ENCODE measurements at places on chromosomes 12 and 14.

DNA sequence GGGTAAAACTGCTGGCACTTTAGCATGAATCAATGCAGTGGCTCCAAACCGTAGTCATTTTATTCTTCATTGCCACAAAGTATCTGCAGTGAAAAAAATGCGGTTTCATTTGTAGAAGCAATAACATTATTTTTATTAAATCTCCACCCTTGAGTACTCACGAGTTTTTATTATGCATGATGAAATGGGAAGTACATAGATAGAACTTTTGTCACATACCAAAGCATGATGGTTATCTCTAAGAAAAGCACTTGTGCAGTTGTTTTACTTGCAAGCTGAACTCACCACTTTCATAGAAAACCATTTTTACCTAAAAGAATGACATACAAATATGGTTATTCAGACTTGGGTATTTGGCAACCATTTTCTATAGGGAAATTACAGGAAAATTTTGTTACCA lies 90.3 kb downstream of the PELI2 start:
- DNase-seq, result no peak

DNA sequence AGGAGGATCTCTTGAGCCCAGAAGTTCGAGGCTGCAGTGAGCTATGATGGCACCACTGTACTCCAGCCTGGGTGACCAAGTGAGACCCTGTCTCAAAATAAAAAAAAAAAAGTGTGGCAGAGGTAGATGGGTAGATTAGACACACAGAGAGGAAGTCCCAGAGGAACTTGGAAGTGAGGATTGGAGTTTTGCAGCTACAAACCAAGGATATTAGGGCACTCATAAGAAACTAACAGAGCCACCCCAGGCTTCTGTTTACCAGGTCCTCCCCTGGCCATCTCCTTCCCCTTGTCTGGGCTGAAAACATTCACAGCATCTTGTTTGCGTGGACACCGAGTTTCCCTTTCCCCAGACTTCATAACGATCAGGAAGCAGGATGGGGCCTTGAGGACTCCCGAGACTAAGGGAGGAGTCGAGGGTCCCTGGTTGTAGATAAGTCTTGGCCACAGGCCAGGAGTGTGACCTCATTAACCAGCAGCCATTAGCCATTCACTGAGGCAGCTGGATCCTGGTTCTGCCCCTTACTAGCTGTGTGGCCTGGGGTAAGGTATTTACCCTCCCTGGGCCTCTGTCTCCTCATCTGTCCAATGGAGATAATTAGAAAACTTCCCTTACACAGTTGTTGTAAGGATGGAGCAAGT lies 2.1 kb downstream of the MAP1LC3B2 start:
- no peak for DNase-seq

DNA sequence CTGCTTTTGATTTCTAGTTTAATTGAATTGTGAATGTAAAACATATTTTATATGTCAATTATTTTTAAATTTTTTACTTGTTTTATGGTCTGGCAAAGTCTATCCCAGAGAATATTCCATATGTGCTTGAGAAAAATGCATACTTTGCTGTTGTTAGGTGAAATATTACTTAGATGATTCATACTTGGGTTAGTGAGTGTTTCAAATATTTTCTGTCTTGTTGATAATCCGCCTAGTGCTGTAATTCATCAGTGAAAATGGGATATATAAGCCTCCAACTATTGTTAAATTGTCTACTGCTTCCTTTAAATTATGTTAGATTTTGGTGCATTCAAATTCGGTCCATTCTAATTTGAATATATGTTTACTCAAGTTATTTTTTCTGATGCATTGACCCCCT lies 395.5 kb downstream of the LRFN5 start:
- no peak for DNase-seq

- DNase-seq, result no peak
These were observed 266.3 kb downstream of the APAF1 start for GRCh38 chr12:98911396-98911795.

DNA sequence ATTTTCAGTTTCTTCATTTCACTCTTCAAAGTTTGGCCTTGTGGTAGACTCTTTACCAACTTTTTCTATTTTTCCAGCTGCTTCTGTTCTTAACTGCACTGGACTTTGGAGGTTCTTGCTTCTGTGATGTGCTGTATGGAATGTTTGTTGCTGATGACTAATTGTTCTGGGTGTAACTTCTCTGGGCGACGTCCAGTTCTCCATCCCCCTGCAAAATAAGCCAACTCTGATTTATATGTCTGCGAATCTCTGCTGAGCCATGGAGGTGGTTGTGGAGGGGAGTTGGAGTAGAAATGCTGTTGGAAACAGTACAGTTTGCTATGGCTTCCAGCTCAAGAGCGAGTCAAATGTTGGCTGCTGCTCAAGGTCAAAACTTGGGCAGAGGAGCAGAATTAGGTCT lies 113.9 kb upstream of the DYRK2 start:
- DNase-seq, result no peak

DNA sequence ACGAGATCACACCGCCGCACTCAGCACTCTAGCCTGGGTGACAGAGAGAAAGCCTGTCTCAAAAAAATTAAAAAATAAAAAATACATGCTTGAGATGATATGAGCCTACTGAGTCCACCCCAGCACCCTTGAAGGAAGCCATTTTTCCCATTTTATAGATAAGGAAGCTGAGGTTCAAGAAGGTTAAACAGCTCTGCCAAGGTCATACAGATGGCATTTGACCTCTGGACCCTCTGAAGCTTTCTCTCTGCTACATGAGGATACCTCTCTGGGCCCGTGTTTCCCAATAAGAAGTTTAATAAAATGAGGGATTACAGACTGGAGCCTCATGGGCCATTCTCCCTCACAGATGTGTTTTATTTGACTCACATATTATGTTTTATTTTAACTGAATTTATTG lies 53.9 kb upstream of the PNMA1 start:
- no peak for DNase-seq

GRCh38 chr12:100699209-100699608 lies 95.4 kb upstream of the ANO4 start:
- no peak for DNase-seq

DNA sequence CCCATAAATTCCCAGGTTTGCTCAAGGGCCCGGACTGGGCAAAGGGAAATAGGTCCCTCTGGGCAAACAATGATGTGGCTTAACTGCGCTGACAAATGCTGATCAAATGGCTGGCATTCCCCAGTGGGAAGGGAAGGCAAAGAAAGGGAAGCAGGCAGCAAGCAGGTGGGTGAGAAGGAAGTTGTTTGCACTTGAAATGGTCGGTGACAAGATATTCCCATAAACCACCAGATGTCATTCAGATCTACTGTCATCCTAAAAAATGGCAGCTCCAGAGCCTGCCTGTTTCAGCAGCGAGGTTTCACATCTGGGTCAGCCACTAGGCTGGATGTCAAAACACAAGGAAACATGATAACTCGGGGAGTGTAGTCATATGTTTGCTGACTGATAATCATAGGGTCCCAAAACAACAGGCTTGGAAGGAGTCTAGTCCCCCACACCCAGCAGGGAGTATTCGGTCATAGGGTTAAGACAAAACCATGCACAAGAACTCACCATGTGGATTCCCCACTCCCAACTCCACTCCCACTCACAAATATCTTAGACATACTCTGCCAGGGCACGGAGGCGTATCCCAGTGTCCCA lies 37.9 kb upstream of the MDM1 start:
- no peak for DNase-seq

DNA sequence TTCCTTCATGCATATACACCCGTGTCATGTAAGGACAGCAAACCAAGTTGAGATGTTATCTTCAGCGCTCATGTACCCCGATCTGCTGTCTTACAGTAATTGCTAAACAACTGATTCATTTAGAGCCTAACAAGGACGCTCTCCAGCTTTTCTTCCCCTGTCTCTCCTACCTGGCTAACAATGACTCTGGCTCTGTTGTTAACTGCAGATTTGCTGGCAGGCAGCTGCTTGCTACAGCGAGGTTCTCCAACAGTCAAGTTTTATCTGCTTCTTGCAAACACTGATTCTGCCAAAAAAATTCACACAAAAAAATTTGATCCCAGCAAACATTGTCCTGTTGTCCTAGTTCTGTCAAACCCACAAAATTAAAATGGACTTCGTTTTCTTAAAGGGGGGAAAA lies 101.6 kb downstream of the OTX2 start:
- no peak for DNase-seq

- no peak for DNase-seq
These were observed 224.1 kb downstream of the ASCL1 start for GRCh38 chr12:103181366-103182152.

- DNase-seq, result no peak
These were observed 89.5 kb downstream of the SOX5 start for GRCh38 chr12:23860019-23860418.

DNA sequence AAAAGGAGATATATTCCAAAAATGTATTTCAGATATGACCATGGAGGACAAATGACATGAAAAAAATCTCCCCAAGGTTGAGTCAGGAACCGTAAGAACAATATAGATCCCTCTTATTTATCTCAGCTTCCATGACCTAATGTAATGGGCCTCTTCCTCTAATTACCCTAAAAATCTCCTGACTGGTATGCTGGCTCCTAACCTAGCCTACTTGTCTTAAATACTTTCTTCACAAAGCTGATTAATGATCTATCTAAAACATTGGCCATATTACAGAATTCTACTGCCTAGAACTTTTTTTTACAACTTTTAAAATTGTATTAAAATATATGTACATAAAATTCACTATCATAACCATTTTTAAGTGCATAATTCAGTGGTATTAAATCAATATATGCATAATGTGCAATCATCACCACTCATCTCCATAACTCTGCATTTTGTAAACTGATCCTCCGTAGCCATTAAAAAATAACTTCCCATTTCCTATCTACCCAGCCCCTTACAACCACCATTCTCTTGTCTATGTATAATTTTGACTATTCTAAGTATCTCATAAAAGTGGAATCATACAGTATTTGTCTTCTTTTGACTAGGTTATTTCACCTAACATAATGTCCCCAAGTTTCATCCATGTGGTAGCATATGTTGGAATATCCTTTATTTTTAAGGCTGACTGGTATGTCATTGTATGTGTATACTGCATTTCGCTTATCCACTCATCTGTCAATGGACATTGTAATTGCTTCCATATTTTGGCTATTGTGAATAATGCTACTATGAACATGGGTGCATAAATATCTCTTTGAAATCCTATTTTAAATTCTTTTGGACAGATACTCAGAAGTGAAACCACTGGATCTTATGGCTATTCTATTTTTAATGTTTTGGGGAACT lies 464.6 kb downstream of the ADAMTS20 start:
- DNase-seq, result no peak

DNA sequence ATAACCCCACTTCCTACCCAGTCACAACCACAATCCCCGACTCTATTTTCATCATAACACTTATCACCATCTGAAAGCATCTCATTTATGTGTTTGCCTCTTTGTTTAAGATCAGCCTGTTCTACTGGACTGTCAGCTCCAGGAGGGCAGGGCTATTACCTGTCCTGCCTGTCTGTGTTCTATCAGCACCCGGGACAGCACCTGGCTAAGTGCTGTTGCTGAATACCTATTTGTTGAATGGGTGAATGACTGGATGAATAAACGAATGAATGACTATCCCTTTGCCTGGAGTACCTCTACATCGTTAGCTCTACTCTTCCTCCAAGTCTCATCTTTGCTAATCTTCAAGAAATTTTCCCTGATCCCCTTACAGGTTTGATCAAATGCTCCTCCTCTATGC lies 69.0 kb downstream of the WSCD2 start:
- DNase-seq, result peak; percentile 50

DNA sequence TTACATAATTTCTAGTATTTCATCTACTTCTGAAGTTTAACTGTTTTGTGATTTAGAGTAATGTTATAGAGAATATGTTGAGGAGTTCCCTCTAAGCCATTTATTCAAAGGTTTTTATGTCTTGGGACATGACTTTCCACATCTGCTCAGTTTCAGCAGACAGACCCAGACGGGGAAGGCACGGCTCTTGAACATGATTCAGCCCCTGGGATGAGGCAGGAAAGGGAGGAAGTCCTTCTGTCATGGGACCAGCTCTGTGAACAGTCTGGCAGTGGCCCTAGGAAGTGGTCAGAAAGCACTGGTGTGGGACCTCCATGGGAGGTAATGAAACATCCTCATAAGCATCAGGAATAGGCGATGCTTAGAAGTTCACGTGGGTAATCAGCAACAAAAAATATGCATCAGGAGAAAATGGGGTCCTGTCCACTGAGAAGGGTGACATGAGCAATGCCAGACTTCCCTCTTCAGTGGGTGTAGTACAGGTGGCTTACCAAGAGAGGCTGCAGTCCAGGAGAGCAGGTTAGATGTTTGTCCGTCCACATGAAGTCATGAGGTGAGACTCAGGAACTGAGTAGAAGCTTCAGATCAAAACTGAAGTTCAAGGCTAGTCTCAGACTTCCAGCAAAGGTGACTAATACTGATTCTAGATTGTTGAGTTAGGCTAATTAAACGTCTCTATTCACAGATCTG lies 248.5 kb downstream of the IPO8 start:
- DNase-seq, result no peak

GRCh38 chr12:95017482-95017881 lies 14.0 kb upstream of the NDUFA12 start:
- DNase-seq, result no peak

GRCh38 chr14:33065634-33066033 lies 127.0 kb downstream of the NPAS3 start:
- no peak for DNase-seq

DNA sequence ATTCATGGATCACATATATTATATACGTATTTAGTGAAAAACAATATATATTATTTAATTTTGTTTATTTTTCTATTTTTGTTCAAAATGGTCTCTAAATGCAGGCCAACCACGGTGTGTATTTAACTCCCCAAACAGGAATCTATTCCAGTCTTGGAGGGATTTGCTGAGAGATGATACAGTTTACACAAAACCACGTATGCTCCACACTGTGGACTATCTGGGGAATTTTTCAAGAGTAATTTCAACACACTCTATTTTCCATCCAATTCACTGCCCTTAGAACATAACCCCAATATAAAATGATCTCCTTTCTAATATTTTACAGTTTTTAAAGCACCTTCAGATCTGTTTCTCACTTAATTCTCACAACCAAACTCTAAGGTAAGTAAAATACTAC lies 15.3 kb downstream of the EML1 start:
- no peak for DNase-seq

- DNase-seq, result no peak
These were observed 83.3 kb upstream of the CSRP2 start for GRCh38 chr12:76962099-76962498.

- DNase-seq, result peak; percentile 84
These were observed 1089.1 kb downstream of the SLC6A15 start for GRCh38 chr12:83823386-83824045.

GRCh38 chr12:124337622-124338021 lies 42.7 kb downstream of the RFLNA start:
- DNase-seq, result no peak

DNA sequence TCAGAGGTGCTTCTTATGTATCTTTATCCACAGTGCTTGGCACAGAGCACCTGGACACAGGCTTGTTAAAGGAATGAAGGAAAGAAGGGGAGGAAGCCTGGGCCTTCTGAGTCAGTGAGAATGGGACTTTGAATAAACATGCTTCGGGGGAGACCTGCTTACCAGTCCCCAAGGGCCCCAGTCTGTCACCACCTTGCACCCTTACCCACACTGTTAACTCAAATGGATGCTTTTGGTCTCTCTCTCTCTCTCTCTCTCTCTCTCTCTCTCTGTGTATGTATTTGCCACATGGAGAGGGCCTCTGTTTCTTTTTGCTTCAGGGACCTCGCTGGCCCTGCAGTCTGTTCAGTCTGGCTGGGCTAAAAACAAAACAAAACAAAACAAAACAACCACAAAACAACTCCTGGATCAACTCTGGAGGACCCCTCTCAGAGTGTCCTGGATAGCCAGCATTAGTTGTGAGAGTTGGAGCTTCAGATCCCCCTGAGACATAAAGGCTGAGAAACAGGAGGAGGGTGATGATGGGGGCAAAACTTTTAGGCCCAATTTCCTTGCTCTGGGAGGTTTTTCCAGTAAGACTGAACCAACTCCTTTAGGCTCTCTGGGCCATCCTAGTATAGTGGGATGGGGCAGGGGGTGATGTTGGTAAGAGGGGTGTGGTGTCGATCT lies 1.9 kb downstream of the KIF5A start:
- DNase-seq, result no peak
